Endothelial cell of umbilical vein (primary cell): ENCODE measurements at places on chromosomes 1 and 21. TPM values are rescaled to one million over a fixed set of nuclear protein-coding genes. Genes with fewer than 3 reads are reported as not detected.

Gene GSTM5
- total RNA-seq: 0.51 and 1.6 TPM in 2 replicates

Gene SYT14
- total RNA-seq: 0.18 and 0.30 TPM in 2 replicates

Gene TMPRSS15
- not detected in 2 replicates for total RNA-seq

Gene RGS1
- not detected in 2 replicates for total RNA-seq

Gene AUNIP
- total RNA-seq: 4.5 and 4.8 TPM in 2 replicates

Gene SERINC2
- 19.4 and 21.4 TPM in 2 replicates for total RNA-seq

Gene CYP4X1
- total RNA-seq: 2.3 and 3.7 TPM in 2 replicates

Gene TRIM58
- not detected in 2 replicates for total RNA-seq

Gene OR14K1
- total RNA-seq: not detected in 2 replicates

Gene SYTL1
- total RNA-seq: not detected in 2 replicates

Gene AMY2A
- not detected in 2 replicates for total RNA-seq

Gene FMOD
- 0.11 TPM in 1 of 2 replicates, not detected in the other for total RNA-seq
